ENCODE measurements at places on chromosomes 16 and 17.

- DNase-seq, result no peak
These were observed 74.5 kb upstream of the MYOCD start for GRCh38 chr17:12591021-12591735.

DNA sequence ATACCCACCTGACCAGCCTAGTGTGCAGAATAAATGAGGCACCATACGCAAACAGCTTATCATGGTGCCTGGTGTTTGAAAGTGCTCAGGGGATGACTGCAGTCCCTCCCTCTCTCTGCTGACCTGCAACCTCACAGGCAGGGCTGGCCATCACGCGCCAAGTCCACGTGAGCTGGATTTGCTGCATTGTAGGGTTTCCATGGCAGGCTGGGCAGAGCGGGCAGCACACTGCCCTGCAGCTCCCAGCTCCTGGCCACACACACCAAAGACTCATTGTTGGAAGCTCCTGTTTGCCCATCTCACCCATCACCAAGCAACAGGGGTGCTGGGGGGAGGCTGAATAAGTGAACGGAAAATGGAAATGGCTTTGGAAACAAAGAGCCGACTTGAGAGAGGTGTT lies 81.8 kb downstream of the IRX3 start:
- no peak for DNase-seq

DNA sequence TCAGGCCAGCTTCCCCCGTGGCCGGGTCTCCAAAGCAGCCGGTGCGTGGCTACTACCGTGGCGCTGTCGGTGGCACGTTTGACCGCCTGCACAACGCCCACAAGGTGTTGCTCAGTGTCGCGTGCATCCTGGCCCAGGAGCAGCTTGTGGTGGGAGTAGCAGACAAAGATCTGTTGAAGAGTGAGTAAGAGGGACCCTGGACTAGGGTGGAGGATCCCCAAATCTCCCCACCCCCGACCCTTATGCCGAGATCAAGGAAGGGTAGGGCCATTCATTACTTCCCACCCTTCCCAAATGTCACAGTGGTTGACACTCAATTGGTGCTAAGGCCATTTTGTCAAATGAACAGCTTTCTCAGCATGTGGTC lies 1.2 kb downstream of the COASY start:
- DNase-seq, result no peak

GRCh38 chr17:64676763-64677162 lies 14.7 kb upstream of the SMURF2 start:
- DNase-seq, result no peak

DNA sequence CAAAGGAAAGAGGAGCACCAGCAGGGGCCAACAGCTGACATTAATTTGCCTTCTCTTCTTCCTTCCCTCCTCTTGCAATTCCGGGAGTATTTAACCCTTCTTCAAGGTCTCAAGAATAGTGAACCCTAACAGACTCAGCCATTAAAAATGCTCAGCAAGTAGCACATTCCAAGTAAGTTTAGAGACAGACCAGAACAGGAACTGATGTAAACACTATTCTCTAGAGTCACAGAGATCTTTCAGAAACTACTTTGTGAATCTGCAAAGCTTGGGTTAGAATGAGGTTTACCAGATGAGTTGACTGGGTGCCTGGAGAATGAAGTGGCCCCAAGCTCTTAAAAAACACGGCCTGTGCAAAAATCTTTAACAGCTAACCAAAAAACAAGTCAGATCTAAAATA lies 50.9 kb downstream of the TEX2 start:
- DNase-seq, result no peak

DNA sequence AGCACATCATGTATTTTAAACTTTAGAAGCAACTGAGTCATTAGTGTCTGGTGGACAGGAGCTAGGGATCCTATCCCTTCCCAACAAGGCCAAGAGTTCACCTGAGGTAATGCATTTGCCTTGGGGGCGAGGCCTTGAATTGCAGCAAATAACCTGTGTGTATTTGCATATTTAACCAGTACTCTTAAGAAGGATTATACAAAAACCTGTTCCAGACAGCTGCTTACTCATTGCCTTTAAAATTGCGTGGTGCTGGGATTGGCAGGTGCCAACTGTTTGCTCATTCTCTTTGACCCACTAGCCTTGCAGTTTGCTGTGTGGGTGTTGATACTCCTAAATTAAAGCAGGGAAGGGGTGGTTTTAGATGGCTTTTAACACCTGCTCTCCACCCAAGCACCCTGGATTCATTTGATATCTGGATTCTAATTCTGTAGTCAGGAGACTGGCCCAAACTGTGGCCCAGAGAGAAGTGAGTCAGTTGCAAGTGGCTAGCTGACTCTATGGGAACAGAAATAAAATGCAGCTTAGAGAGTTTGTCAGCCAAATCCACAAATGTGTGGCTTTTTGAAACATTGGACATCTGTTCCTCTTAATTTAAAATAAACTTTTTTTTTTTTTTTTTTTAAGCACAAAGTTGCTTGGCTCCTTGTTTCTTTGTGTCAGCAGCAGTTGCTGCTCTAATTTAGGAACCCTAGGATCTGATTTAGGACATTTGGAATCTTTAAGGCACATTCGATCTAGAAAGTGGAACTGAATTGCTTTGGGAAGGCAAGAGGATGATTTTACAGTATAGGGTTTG lies 46.9 kb downstream of the TUBD1 start:
- no peak for DNase-seq

- DNase-seq, result no peak
These were observed 60.1 kb downstream of the ARSG start for GRCh38 chr17:68351395-68351794.

DNA sequence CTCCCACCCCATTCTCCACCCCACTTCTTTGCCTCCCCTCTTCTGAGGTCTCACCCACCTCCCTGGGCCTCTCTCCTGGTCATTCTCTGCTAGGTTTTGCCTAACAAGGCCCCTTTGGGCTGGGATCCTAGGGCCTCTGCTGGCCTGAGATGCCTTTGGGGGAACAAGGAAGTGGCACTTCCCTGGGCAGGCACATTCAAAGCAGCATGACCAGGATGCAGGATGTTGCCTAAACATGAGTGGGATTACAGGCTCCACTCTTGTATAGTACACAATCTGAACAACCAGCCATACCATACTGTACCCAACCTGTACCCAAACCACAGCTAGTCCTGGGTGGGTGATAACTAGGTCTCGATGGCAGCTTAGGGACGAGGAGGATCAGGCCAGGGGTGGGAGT lies 9.0 kb downstream of the GALK1 start:
- no peak for DNase-seq

GRCh38 chr16:27568077-27568476 lies 18.1 kb downstream of the KATNIP start:
- DNase-seq, result no peak

DNA sequence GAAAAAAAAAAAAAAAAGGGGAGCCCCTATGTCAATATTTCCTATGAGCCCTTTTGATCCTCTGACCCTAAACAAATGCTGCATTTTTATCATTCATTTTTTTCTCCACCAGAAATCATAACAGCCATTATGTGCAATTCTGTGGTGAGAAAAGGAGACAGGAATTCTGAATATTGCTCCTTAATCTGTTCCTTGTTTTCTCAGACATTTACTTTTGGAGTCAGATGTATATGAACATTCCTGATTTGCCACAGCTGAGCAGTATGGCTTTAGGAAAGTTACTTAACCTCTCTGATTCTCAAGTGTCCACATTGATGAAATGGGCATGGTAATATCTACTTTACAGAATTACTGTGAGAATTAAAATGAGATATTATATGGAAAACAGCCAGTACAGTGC lies 144.4 kb downstream of the SKAP1 start:
- DNase-seq, result no peak

DNA sequence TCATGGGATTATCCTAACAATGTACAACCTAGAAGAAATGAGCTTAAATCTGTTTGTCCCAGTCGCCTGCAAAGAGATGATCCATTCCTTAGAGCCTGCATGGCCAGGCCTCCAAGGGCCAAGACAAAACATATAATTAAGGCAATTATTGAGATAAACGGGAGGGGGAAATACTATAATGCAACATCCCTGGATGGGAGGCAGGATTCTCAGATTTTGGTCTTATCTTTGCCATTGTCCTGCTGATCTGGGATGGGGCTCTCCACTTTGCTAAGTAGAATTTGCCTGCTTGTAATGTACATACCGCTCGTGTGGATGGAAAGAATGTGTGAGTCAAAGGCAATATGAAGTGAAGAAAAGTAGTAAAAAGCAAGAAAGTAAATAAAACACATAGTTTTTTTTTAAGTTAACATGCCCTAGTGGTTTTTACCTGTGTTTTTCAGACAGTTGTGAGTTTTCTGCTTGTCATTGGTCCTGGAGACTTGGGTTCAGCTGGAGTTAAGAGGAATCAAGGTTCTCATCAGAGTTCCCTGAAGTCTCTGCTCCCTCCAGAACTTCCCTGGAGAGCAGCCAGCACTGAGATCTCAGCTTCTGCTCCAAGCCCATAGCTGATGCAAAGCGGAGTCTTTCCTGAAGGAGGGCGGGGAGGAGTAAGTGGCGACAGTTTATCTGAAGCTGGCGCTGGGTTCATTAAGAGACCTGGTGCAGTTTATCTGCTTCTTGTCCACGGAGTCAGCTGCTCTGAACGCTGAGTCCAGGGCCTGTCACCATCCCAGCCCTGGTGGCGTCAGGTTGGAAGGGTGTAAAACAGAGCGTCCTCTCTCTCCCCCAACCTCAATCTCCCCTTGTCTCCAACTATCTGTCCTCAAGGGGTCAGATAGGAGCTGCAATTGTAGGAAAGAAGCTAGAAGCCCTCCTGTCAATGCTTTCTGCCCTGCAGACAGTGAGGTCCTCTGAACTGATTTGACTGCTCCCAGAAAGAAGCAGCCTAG lies 30.1 kb downstream of the HOXB1 start:
- DNase-seq, result no peak

Measured in activated gamma-delta T cell (primary cell).